ENCODE measurements at places on chromosomes 16 and 17. TPM values are rescaled to one million over a fixed set of nuclear protein-coding genes. Genes with fewer than 3 reads are reported as not detected.

- DNase-seq: no peak
Observed at GRCh38 chr16:77207030-77207429, 7.8 kb downstream of the SYCE1L start.

GRCh38 chr16:70713342-70713741 is 27.5 kb upstream of the MTSS2 start:
- no peak for DNase-seq

- DNase-seq: no peak
Observed at GRCh38 chr17:45006927-45007461, 38.9 kb upstream of the C1QL1 start.

GRCh38 chr17:3708366-3708765 is 12.4 kb upstream of the P2RX5 start:
- DNase-seq: no peak

Gene RTN4RL1
- 9.3 TPM for total RNA-seq

Measured in mucosa of gallbladder (tissue), 1 donor.